ENCODE measurements at places on chromosomes 4 and X.

- no peak for DNase-seq
Observed at GRCh38 chr4:52290466-52290865, 239.4 kb downstream of the SPATA18 start.

- DNase-seq: no peak
Observed at GRCh38 chr4:81783558-81783957, 311.9 kb upstream of the RASGEF1B start.

GRCh38 chr4:10105421-10105820 is 11.2 kb downstream of the WDR1 start:
- DNase-seq: no peak

DNA sequence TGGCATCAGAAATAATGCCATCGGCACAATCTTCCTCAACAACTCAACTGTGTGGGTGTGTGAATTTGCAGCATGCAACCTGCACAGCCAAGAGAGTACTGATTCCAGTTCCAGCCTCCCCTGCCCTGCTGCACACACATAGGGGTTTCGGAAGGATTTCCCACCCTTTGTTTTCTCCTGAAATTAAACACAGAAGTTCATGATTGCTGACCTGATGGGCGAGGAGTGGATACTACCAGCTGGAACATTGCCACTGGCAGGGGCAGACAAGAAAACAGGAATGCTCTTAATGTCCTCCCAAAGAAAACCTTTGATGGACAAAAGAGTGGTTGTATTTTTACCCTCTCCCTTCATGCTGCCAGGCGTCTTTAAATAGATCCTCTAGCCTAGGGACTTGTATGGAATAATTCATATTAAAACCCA is 4.8 kb downstream of the NDP start:
- DNase-seq: no peak

- no peak for DNase-seq
Observed at GRCh38 chr4:183202523-183202922, 103.5 kb downstream of the WWC2 start.

GRCh38 chrX:111131572-111131971 is 35.6 kb downstream of the PAK3 start:
- DNase-seq: no peak

DNA sequence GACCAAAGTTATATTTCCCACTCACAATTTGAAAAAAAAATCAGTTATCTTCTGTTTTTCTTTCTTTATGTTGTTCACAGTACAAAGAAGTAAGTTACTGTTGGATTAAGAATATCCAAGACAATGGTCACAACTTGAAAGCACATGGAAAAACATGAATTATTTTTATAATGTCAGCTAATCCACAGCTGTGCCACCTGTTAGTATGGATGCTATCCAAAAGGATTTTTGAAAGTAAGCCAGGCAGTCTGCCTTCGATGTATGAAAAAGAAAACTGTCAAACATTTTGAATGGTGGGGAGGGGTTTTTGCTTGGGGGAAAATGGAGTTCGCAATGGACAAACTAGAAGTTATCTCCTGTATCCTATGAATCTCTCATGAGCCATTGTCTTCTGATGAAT is 6.2 kb downstream of the GPM6A start:
- no peak for DNase-seq

GRCh38 chr4:1354136-1354982 is 7.4 kb downstream of the UVSSA start:
- no peak for DNase-seq

DNA sequence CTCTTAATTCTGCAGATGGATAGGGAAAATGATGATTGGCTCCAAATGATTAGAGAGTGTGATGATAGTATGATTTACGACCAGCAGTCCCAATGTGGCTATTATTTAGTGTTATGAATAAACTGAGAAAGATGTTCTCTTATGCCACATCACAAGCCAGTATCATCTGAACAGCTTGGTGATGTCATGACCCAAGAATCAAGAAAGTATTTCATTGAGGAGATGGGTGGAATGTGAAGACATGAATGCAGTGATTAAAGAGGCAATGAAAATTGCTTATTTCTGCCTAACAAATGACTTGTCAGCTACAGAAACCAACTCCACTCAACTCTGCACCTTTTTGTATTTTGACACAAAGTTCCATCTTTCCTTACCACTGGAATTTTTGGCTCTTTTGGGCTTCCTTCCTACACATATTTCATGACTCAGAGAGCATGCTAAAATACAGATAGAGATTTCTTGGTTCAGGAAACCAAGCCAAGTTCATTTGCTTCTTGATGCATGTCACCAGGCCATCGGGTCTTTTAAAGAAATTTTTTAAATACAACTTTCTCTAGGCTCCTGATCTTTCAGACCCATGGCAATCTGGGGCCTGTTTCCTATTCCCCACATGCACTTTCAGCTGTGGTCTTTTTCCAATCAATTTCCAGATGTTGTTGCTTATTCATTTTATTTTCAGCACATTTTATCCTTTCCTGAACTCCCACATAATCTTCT is 174.2 kb downstream of the HHIP start:
- DNase-seq: no peak

Data from activated B cell treated with CpG ODN at 0.5 μM for 24 hours (primary cell).